ENCODE measurements at places on chromosomes 6 and 20.

DNA sequence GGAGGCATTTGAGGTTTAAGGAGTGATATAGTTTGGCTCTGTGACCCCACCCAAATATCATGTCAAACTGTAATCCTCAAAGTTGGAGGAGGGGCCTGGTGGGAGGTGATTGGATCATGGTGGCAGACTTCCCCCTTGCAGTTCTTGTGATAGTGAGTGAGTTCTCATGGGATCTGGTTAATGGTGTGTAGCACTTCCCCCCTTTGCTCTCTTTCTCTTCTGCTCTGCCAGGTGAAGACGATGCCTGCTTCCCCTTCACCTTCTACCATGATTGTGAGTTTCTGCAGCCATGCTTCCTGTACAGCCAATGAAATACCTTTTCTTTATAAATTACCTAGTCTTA, 1.7 kb upstream of the HDDC2 start:
- no peak for DNase-seq

DNA sequence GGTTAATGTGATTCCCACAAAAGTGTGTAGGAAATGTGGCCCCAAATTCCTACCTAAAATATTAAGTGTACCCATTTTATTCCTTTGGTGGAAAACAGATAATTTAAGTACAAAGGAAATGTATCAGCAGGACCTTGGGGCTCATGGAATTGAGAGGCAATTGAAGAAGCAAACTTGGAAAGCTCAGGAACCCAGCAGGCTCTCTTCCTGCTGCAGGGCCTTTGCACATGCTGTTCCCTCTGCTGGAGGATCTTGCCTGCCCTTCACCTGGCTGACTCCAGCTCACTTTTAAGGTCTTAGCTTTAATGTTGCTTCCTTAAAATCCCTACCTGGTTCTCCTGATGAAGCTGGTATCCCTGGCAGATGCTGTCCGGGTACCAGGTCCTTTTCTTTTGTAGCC, 9.8 kb upstream of the BLCAP start:
- no peak for DNase-seq

DNA sequence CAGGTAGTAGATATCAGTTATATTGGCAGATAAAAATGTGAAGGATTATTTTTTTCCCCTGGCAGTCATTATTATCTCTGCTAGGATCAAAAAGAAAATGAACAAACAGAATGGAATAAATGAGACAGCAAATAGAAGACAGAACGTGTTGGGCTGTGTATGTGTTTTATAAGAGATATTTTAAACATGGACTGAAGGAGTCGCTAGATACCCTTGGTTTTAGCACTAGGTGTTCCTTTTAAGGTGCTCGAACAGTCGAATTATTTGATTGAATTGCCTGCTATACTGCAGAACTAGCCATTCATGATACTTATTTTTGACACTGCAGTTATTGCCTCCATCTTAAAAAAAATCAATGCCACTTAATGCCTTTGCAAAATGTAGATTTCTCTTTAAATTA, 3.7 kb downstream of the GRIK2 start:
- DNase-seq: peak; percentile 43

DNA sequence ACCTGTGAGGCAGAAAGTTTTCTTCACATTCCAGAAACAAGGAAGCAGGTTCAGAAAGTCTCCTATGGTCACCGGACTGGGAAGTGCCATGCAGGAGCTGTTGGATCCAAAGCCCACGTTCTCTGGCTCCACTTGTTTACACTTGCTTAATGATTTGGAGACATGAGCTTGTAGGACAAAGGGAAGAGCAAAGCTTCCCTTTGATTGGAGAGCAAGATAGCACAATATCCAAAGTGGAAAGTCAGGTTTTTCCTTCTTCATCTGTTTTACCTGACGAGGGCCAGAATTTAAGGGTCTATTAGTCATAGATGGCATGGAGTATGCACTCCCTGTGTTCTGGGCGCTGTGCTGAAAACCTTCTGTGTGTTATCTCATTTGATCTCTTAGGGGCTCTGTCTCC, 81.2 kb downstream of the PDE7B start:
- DNase-seq: no peak

DNA sequence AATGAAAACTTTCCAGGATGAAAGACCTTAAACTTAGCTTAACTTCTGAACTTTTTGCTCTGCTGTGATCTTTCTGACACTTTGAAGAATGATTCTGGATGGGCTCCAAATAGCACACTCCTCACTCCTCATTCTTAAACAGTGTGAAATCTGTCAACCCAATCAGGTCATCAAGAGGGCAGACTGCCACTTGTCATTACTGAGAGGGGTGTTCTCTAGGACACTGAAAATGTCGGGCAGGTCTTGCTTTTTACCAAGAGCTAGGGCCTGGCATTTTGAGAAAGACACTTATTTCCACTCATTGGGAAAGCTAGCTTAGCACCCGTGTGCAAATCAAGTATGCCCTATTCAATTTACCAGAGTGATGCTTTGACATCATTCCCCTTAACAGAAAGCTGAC, 122.2 kb downstream of the MTFR2 start:
- no peak for DNase-seq

GRCh38 chr20:20791664-20792568, 79.5 kb upstream of the RALGAPA2 start:
- DNase-seq: no peak

DNA sequence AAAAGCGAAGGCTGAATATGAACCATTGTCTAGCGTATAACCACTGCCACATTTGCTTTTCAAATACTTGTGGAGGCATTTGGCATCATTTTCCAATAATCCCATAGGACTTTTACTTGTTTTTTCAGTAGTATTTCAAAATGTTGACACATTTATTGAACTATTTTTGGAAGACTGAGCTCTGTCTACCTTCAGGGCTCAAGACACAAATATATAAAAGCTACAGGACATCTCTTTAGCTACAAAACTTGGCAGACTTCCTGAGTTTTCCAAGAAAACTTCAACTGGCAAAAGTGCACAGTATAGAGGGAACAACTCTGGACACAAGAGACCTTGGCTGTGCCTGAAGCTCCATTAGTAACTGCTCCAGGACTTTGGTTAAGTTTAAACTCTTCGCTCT, 13.4 kb downstream of the EPB41L2 start:
- DNase-seq: no peak

DNA sequence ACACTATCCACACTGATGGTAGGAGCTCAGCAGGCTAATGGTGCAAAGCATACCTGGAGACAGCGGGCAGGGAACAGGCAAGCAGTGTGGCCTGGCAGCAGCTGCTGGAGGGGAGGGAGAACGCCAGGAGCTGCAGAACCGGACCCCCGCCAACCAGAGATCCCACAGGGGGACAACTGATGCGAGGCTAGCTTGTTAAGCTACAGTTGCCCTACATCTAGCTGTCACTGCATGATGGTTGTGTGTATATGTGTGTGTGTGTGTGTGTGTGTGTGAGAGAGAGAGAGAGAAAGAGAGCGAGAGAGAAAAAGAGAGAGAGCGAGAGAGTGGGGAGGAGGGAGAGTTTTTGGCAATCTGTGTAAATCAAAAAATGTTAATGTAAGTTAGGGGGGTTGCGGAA, 69.7 kb upstream of the NHSL1 start:
- DNase-seq: no peak

- DNase-seq: no peak
These were observed 242.8 kb downstream of the GJA1 start for GRCh38 chr6:121678245-121678644.

DNA sequence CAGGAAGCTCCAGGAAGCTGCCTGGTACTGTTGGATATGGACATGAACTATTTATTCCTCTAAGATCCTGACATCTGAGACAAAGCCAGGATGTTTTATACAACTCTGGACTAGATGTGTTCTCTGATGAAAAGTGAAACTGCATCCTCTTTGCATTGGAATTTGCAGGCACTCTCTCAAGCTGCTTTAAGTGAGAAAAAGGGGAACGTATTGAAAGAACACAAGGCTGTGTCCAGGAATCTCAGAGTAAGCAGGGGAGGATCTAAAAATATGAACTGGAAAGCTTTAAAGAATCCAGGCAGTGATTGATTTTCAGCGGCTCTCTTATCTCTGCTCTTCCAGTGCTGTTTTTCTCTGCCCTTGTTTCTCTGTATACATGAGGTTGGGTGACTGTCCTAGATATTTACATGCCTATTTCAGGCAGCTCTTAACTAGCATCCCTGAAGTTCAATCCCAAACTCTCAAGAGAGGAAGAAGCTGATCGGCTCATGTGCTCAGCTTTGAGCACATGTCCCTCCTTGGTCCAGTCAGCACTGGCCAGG, 193.8 kb downstream of the PLCB4 start:
- peak; percentile 11 for DNase-seq

DNA sequence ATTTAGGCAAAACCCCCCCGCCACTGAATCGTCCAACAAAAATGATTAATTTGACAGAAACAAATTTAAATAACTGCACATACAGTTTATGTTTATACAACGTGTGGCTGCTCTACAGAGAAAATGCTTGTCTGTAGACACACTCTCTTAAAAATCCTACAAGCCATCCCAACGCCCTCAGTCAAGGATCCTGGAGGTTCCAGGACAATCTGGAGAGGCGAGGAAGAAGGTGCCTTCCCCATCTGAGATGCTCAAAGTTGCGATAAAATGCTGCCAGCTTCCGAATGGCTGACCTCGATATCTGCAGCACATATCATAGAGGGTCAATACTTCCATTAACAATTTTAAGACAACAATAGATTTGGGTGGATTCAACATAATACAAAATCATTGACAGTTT, 25.3 kb downstream of the ZNF217 start:
- DNase-seq: no peak

GRCh38 chr6:142695016-142695415, 250.0 kb downstream of the HIVEP2 start:
- DNase-seq: no peak

GRCh38 chr6:158040804-158041347, 59.2 kb downstream of the SYNJ2 start:
- DNase-seq: peak; percentile 88

- peak; percentile 8 for DNase-seq
These were observed 38.8 kb upstream of the FOXA2 start for GRCh38 chr20:22623211-22623610.

DNA sequence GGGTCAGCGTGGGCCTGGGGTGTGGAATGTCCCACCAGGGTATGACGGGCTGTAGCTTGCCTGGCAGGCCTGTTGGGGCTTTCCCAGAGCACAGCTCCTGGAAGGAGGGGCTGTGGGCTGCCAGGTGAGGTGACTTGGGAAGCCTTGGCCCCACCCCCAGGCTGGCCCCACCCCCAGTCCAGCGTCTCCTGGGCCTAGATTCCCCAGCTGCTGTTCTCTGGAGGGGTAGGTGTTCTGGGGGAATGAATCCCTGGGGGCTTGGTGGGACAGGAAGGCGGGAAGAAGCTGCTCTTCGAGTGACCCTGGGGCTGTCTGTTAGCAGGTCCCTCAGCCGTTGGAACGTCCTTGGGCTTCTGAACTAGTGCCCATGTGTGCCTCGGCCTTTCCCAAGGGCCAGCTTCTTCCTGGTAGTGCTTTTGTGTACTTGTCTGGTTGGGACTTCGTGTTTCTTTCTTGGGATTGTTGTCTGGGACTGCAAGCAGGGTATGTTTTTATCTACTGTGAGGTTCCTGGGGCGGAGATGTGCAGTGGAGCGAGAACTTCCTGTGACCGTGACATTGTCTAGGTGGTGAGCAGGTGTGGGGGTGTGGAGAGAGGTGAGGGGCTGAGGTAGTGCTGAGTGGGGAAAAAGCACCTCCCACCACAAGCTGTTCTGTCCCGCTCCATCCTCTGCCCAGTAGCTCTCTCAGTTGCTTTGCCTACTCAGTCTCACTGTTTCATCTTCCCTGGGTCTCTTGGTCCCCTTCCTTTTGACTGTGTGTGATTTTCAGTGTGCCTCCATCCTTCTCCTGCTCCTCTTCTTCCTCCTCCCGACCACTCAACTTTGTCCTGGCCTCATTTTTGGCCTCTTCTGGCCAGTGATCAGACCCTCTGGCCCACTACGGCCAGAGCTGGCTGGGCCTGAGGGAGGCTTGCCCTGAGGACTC, 1.3 kb upstream of the DDR1 start:
- no peak for DNase-seq

DNA sequence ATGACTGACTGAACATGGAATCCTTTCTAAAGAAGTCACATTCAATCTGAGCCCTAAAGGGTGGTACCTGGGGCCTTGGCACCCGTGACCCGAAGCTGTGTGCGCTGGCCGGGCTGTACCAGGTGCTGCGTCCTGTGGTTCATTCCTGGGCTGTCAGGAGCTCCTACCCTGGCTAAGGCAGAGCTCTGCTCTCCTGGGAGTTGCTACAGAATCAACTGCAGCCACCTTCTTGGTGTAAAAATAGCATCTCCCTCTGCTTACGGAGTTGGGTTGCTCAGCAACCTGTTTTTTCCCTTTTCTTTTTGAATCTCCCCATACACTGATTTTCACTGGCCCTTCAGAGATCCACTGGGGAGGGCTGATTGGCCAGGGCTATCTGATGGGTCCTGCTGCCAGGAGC, 236.6 kb upstream of the PDE10A start:
- DNase-seq: no peak

DNA sequence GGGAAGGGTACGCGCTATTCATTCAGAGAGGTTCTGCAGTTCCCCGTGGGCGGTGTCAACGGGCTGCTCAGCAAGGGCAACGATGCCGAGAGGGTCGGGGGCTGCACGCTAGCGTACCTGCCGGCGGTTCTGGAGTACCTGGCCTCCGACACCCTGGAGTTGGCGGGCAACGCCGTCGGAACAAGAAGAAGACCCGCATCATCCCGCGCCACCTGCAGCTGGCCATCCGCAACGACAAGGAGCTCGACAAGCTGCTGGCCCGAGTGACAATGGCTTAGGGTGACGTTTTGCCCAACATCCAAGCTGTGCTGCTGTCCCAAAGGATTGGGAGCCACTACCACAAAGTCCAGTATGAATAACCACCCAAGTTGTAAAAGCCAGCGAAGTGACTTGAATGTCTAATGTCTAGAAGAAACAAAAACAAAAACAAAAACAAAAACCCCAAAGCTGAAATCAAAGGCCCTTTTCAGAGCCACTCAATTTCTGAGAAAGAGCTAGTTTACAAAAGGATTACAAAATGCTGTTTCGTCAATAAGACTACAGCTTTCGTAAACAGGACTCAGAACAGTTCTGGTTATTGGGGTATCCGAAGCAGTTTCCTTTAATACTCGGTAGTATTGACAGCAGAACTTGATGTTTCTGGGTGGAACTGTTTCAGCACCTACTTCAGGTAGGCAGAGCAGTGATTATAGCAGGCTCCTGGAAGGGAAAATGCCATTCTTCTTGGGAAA, 21.9 kb upstream of the SLC17A4 start:
- DNase-seq: no peak

- DNase-seq: no peak
These were observed 650.8 kb upstream of the EYS start for GRCh38 chr6:66357781-66358180.

- DNase-seq: peak; percentile 64
These were observed 726.6 kb downstream of the RFPL4B start for GRCh38 chr6:113073611-113074191.

GRCh38 chr20:1693427-1693826, 35.8 kb upstream of the SIRPG start:
- no peak for DNase-seq

- DNase-seq: no peak
These were observed 77.6 kb upstream of the STXBP5 start for GRCh38 chr6:147126618-147127022.

GRCh38 chr6:30007132-30007764, 53.8 kb upstream of the POLR1H start:
- DNase-seq: no peak

DNA sequence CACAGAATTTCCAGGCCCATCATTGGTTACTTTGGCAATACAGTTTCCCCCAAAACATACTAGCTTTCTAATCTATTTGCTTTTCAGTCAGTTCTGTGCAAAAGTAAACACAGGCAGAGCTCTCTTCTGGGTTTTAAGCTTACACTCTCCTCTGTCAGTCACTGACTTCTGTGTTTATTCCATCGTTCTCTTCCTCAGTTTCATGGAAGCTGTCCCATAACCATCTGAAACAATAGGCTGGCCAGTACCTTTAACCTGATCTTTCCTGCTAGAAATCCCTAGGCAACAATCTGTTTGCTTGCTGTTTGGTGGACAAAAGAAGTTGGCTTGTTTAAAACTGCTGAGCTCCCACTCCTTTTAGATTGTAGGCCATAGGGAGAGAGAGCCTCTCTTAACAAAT, 431.5 kb downstream of the HACE1 start:
- DNase-seq: no peak

Measured in fibroblast of pulmonary artery (primary cell).